ENCODE measurements at places on chromosomes 6 and 20. TPM values are rescaled to one million over a fixed set of nuclear protein-coding genes. Genes with fewer than 3 reads are reported as not detected.

Gene SYCP2L
- total RNA-seq, result 1.1 TPM

Gene COX7A2
- total RNA-seq, result 419 TPM

Gene WASF1
- total RNA-seq, result 13.3 TPM

Gene MYB
- 1.4 TPM for total RNA-seq

Gene SLPI
- total RNA-seq, result 16.6 TPM

Gene TREML2
- total RNA-seq, result not detected

Gene MLN
- not detected for total RNA-seq

Gene PHF3
- 76.7 TPM for total RNA-seq

Gene CRIP3
- not detected for total RNA-seq

Gene ADGRB3
- total RNA-seq, result 9.9 TPM

Gene ALDH5A1
- 3.0 TPM for total RNA-seq

GRCh38 chr20:50837532-50838321, 42.9 kb downstream of the BCAS4 start:
- H3K4me3 ChIP-seq, result peak overlapping the region; percentile 13
- H3K27ac ChIP-seq, result peak overlapping the region; percentile 73
- no peaks in the 10 kb centered on the region for H3K27me3 ChIP-seq
- DNase-seq, result peak; percentile 78

GRCh38 chr6:40042232-40042631, 108.0 kb upstream of the MOCS1 start:
- H3K4me1 ChIP-seq, result no peaks in the 10 kb centered on the region
- DNase-seq, result no peak
- no peaks in the 10 kb centered on the region for H3K36me3 ChIP-seq
- no peaks in the 10 kb centered on the region for H3K27me3 ChIP-seq
- no peak overlapping the region for H3K27ac ChIP-seq

DNA sequence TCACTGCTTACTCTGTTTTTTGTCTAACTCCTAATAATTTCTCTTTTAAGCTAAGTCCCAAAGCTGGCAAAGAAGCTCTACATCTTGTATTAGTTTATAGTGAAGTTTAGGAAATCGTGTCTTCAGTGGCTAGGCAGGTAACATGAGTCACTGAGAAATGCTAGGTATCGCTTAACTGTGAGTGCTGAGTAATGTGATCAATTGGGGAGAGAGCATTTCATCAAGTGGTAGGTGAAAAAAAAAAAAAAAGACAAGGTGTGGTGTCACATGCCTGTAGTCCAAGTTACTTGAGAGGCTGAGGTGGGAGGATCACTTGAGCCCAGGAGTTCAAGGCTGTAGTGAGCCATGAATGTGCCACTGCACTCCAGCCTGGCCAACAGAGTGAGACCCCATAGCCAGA, 125.3 kb downstream of the FAM83B start:
- H3K36me3 ChIP-seq, result no peaks in the 10 kb centered on the region
- H3K27ac ChIP-seq, result no peak overlapping the region
- DNase-seq, result no peak
- no peaks in the 10 kb centered on the region for H3K27me3 ChIP-seq
- peaks cover 5% of the 10 kb centered on the region for H3K4me1 ChIP-seq

DNA sequence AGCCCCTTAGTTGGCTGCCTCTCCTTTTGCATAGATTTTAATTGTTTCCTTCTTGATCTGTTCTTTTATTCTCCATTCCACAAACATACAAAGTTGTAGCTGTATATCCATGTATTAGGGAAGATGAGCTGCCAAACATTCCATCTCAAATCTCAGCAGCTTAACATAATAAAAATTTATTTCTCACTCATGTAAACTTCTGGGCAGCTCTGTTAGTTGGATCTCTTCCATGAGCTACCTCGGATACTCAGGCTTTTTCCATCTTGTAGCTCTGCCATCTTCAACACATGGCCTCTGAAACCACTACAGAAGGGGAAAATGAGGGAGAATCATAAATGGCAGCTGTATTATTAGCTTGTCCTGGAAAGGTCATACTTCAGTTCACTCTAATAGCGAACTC, 149.4 kb upstream of the BMP2 start:
- no peak overlapping the region for H3K27ac ChIP-seq
- H3K36me3 ChIP-seq, result no peaks in the 10 kb centered on the region
- DNase-seq, result no peak
- no peak overlapping the region for H3K4me3 ChIP-seq
- H3K27me3 ChIP-seq, result no peaks in the 10 kb centered on the region
- H3K4me1 ChIP-seq, result no peaks in the 10 kb centered on the region

DNA sequence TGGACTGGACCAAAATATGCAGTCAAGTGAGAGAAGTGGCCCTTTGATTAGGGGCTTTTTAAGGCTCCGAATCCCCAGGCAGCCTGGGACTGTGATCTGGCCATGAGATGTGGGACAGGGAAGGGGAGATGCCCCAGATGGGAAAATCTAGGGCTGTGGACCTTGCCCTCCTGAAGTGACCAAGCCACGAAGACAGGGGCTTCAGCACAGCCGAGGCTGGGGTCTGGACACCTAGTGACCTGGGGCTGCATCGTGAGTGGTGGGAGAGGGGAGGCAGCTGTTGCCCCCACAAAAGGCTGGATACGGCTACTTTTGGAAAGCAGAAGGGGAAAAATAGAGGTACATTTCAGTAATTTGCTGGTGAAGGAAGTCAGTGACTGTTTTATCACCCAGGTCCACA, 139.5 kb upstream of the SLC24A3 start:
- no peak overlapping the region for H3K4me3 ChIP-seq
- H3K4me1 ChIP-seq, result no peaks in the 10 kb centered on the region
- no peaks in the 10 kb centered on the region for H3K36me3 ChIP-seq
- H3K27ac ChIP-seq, result no peak overlapping the region

GRCh38 chr6:26330859-26331217, 34.2 kb upstream of the BTN3A2 start:
- no peak for DNase-seq
- no peak overlapping the region for H3K27ac ChIP-seq
- peaks cover 86% of the 10 kb centered on the region for H3K27me3 ChIP-seq
- no peaks in the 10 kb centered on the region for H3K36me3 ChIP-seq
- H3K4me1 ChIP-seq, result no peaks in the 10 kb centered on the region

GRCh38 chr6:52491203-52492069, 71.3 kb downstream of the EFHC1 start:
- no peak overlapping the region for H3K4me3 ChIP-seq
- H3K27ac ChIP-seq, result no peak overlapping the region
- no peaks in the 10 kb centered on the region for H3K4me1 ChIP-seq
- no peak for DNase-seq
- no peaks in the 10 kb centered on the region for H3K27me3 ChIP-seq

- no peak for DNase-seq
- no peaks in the 10 kb centered on the region for H3K27me3 ChIP-seq
- H3K4me1 ChIP-seq, result no peaks in the 10 kb centered on the region
- no peaks in the 10 kb centered on the region for H3K36me3 ChIP-seq
- no peak overlapping the region for H3K4me3 ChIP-seq
Observed at GRCh38 chr6:38352636-38353035, 287.1 kb downstream of the BTBD9 start.

- H3K36me3 ChIP-seq, result no peaks in the 10 kb centered on the region
- no peaks in the 10 kb centered on the region for H3K27me3 ChIP-seq
- H3K4me3 ChIP-seq, result no peak overlapping the region
- peak overlapping the region; percentile 53 for H3K27ac ChIP-seq
Observed at GRCh38 chr6:42313038-42313437, 95.4 kb upstream of the MRPS10 start.

DNA sequence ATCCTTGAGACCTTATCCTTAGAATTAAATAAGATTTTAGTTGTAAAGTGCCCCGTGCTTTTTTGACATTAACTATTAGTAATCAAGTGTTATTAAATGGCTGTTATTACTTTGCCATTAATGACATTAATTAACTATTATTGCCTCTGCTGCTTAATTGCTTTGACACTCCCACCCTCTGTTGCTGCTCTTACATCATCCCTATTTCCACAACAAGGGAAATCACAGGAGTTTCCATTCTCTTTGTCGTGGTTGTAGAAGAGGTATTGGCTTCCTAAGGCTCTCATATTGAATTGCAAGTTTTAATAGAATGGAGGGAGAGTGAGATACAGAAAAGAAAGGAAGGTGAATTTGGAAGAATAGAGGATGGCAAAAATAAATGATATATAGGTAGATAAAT, 545.8 kb downstream of the MMUT start:
- no peaks in the 10 kb centered on the region for H3K4me1 ChIP-seq
- no peaks in the 10 kb centered on the region for H3K36me3 ChIP-seq
- no peak overlapping the region for H3K27ac ChIP-seq
- DNase-seq, result no peak
- H3K4me3 ChIP-seq, result no peak overlapping the region

DNA sequence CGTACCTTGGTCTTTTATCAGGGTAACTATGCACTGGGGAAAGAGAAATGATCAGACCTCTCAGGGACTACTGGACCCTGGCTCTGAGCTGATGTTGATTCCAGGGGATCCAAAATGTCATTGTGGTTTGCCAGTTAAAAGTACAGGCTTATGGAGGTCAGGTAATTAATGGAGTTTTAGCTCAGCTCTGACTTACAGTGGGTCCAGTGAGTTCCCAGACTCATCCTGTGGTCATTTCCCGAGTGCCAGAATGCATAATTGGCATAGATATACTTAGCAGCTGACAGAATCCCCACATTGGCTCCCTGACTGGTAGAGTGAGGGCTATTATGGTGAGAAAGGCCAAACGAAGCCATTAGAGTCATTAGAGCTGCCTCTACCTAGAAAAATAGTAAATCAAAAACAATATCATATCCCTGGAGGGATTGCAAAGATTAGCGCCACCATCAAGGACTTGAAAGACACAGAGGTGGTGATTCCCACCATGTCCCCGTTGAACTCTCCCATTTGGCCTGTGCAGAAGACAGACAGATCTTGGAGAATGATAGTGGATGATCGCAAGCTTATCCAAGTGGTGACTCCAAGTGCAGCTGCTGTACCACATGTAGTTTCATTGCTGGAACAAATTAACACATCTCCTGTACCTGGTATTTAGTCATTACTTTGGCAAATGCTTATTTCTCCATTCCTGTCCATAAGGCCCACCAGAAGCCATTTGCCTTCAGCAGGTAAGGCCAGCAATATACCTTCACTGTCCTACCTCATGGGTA, 152.4 kb downstream of the THBS2 start:
- no peak for DNase-seq
- H3K36me3 ChIP-seq, result no peaks in the 10 kb centered on the region
- no peaks in the 10 kb centered on the region for H3K4me1 ChIP-seq
- no peak overlapping the region for H3K4me3 ChIP-seq

- DNase-seq, result no peak
- peak overlapping the region; percentile 74 for H3K27ac ChIP-seq
Observed at GRCh38 chr20:37294262-37294981, 5.0 kb downstream of the MANBAL start.

DNA sequence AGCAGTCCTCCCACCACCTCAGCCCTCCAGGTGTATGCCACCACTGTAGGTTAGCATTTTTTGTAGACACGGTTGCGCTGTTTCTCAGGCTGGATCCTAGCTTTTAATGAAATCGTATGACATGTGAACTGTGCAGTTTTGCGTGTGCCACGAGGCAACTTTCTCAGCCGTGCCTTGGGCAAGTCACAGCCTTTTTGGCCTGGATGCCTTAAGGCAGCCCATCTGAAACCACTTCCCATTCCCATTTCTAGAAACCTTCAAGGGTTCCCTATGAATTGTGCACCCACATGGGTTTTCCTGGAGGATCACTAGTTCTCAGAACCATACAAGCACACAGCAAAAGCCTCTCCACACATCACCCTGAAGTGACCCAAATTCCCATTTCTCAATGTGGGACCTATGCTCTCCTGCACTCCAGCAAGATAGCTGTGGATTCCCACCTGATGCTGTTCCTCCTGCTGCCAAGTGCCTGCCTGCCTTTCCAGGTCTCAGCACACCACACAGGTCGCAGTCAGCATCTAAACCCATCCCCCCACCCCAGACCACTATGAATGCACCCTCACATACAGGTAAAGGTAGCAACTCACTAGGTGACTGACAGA, 28.9 kb downstream of the SNX5 start:
- H3K36me3 ChIP-seq, result peaks cover 36% of the 10 kb centered on the region
- H3K4me1 ChIP-seq, result peaks cover 41% of the 10 kb centered on the region
- no peak overlapping the region for H3K4me3 ChIP-seq
- no peaks in the 10 kb centered on the region for H3K27me3 ChIP-seq

DNA sequence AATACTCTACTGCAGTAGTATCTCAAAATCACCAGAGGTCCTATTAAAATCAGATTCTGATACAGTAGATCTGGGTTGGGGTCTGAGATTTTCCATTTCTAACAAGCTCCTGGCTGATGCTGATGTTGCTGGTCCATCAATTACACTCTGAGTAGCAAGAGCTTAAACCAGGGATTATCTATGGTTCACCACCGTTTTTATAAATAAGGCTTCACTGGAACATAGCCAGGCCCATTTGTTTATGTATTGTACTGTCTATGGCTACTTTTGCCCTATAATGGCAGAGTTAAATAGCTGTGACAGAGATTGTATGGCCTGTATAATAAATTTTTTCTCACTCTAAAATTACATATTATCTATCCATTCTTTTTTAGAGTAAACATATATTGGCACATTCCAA, 53.0 kb downstream of the NUDT3 start:
- no peak overlapping the region for H3K4me3 ChIP-seq
- peak overlapping the region; percentile 67 for H3K27ac ChIP-seq
- no peaks in the 10 kb centered on the region for H3K4me1 ChIP-seq
- H3K36me3 ChIP-seq, result no peaks in the 10 kb centered on the region
- no peaks in the 10 kb centered on the region for H3K27me3 ChIP-seq

- no peak overlapping the region for H3K27ac ChIP-seq
- no peak overlapping the region for H3K4me3 ChIP-seq
- no peak for DNase-seq
- H3K36me3 ChIP-seq, result no peaks in the 10 kb centered on the region
- H3K27me3 ChIP-seq, result no peaks in the 10 kb centered on the region
Observed at GRCh38 chr6:73942592-73943186, 246.7 kb downstream of the CD109 start.

GRCh38 chr6:167987396-167988153, 9.9 kb upstream of the KIF25 start:
- H3K27ac ChIP-seq, result no peak overlapping the region
- no peaks in the 10 kb centered on the region for H3K36me3 ChIP-seq
- no peak overlapping the region for H3K4me3 ChIP-seq
- H3K4me1 ChIP-seq, result no peaks in the 10 kb centered on the region

DNA sequence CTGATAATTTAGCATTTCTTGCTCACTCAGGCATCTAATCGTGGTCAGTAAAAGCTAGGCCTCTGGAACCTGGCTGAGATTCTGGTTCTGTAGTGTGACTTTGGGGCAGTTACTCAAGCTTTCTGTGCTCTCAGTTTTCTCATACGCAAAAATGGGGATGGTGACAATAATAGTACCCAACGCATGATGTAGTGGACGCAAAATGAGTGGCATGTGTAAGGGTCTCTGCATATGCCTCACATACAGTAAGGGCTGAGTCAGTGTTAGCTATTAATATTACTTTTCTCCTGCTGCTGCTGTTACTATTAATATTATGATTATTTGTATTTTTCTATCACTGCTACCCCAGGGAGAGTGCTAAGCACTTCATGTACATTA, 686 bp downstream of the GINS1 start:
- H3K36me3 ChIP-seq, result no peaks in the 10 kb centered on the region
- no peaks in the 10 kb centered on the region for H3K27me3 ChIP-seq
- no peaks in the 10 kb centered on the region for H3K4me1 ChIP-seq
- DNase-seq, result no peak

- no peak overlapping the region for H3K4me3 ChIP-seq
- no peak overlapping the region for H3K27ac ChIP-seq
- H3K36me3 ChIP-seq, result no peaks in the 10 kb centered on the region
- H3K4me1 ChIP-seq, result no peaks in the 10 kb centered on the region
Observed at GRCh38 chr6:169064194-169064593, 189.5 kb downstream of the THBS2 start.
